Hematopoietic multipotent progenitor cell treated with erythropoietin and hydrocortisone succinate and interleukin-3 and kit ligand, for 6 days (in vitro differentiated cells): ENCODE measurements at places on chromosomes 3 and 15.

GRCh38 chr3:104878395-104878794 is 488.3 kb upstream of the ALCAM start:
- DNase-seq: peak; percentile 1

- DNase-seq: no peak
Observed at GRCh38 chr3:43531835-43532234, 90.0 kb downstream of the ANO10 start.

DNA sequence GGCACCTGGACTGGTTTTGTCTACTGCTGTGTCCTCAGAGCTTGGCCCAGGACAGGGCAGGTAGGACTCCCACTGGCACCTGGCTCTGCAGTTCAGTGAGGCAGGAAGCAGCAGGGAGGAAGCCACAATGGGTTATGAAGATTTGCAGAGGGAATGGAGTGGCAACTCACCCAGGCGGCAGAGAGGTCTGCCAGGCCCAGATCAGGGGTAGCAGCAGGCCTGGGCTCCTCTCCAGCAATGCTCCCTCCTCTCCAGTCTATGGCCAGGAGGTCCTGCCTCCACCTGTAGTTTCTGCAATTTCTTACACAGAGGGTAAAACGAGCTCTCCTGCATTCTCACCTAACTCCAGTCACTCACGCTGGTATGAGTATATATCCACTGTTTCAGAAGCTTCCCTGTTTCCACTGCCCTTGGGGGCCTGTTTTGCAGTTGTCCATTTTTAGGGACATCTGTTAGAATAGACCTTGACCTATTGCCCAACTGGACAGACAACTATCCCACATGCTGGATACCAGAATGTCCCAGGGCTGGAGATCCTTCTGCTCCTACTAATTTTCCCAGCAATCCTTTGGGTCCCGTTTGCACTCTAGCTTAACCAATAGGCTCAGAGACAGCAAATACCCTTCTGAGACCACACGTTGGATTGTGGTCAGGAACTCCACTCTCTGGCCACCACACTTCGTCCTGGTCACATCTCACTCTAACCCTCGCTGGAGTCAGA is 35.2 kb downstream of the HMCES start:
- peak; percentile 33 for DNase-seq

GRCh38 chr15:84151205-84151931 is 84.2 kb upstream of the GOLGA6L4 start:
- DNase-seq: no peak

DNA sequence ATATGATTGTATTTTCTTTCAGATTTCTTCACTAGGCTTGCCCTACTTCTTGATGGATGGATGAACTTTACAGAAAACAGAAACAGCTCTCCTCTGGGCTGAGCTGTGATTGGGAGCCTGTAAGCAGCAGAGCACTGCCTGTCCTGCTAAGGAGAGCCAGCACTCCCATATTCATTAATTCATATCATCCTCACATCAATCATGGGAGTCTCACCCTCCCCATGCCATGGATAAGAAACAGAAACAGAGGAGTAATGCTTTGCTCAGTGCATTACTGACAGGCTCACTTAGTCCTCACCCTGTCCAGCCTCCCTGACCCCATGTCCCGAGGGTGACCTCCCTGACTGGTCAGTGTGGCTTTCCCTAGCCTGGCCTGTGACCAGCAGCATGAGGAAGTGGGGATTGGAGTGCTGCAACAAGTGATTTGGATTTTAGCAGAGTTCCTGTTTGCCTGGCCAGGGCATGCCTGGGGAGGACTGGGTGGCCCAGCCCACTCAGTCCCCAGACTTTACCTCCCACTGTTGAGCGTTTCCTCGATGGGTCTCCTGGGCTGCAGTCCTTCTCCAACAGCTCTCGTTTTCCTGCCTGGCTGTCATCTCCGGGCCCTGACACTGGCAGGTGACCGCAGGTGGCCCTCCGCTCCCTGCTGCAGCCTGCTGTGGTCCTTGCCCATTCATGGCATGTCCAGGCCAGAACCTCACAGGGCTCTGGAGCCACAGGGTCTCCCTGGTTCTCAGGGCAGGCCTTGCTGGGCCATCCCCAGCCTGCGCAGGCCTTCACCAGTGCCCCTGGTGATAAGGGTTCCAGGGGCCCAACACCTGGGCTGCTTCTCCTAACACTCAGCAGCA is 1.3 kb upstream of the TMIE start:
- DNase-seq: no peak

DNA sequence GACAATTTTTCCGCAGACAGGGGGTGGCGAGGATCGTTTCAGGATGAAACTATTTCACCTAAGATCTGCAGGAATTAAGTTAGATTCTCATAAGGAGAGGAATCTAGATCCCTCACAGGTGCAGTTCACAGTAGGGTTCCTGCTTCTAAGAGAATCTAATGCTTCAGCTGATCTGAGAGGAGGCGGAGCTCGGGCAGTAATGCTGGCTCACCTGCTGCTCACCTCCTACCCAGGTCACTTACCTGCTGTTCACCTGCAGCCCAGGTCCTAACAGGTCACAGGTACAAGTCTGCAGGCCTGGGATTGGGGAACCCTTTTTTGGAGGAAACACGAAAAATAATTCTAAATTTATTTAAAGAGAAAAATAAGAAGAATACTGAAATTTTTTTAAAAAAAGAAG is 406.8 kb downstream of the MCTP2 start:
- no peak for DNase-seq

GRCh38 chr3:56525291-56525690 is 31.7 kb upstream of the CCDC66 start:
- no peak for DNase-seq

DNA sequence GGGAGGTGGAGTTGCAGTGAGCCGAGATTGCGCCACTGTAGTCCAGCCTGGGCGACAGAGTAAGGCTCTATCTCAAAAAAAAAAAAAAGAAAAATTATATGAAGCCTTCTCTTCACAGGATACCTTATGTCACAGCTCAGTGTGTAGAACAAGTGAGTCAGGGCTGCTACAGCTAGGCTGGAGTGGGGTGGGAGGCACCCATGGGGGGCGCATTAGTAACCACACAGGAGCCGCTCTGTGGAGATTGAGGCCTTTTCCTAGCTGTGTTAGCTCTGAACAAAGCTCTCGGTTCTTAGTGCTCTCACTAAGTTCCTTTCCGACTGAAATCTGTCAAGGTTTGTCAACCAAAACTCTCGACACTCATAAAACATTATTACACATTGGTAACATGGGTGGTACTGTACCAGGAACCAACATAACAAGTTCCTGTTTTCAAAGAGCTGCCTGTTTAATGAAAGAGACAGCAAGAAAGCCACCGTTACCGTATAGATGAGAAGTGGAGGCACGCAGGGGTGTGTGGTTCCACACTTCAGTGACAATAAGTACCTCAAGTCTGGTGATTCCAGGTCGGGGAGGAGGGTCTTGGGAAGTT is 4.5 kb downstream of the LRRC31 start:
- peak; percentile 56 for DNase-seq

DNA sequence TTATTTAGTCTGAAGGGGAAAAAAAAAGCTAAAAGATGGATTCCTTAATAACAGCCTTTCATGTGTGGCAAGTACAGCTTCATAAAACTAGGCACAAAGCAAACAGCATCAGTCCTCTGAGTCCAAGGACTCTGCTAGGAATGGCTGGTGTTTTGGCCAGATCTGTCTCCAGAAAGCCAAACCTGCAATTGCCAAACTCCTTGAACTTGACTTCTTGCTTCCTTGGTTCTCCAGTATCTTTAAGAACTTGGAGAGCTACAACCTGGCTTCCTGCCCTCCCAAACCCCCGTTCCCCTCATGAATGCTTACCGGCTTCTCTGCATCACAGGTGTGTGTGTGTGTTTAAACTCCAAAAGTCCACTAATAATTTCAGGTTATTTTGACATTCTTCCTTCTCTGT is 1.6 kb upstream of the PLOD2 start:
- no peak for DNase-seq

GRCh38 chr3:183586477-183586876 is 31.0 kb upstream of the KLHL6 start:
- no peak for DNase-seq

GRCh38 chr3:16604433-16604832 is 790 bp downstream of the DAZL start:
- DNase-seq: no peak

- DNase-seq: no peak
Observed at GRCh38 chr3:106575029-106575428, 706.2 kb upstream of the CBLB start.

- DNase-seq: peak; percentile 39
Observed at GRCh38 chr3:11717768-11718636, 74.3 kb upstream of the VGLL4 start.

GRCh38 chr3:125120379-125121122 is 64.8 kb upstream of the HEG1 start:
- DNase-seq: no peak

GRCh38 chr15:73593304-73594074 is 39.7 kb downstream of the NPTN start:
- DNase-seq: peak; percentile 69

DNA sequence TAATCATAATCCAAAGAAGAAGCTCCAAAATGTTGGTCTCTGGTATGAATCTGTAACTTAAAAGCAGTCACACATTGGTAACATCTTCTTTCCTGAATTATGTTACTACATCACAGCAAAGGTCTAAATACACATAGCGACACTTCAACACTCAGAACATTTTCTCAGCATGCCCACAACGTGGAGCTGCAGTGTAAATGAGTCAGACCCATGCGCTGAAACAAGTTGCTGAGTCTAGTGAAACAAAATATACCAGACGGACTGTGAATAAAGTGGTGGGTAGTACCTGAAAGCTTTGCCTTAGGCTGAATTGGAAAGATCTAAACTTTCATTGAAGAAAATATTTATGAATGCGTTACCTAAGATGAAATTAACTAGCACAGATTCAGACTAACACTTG is 33.2 kb upstream of the GOLGA8B start:
- DNase-seq: no peak

DNA sequence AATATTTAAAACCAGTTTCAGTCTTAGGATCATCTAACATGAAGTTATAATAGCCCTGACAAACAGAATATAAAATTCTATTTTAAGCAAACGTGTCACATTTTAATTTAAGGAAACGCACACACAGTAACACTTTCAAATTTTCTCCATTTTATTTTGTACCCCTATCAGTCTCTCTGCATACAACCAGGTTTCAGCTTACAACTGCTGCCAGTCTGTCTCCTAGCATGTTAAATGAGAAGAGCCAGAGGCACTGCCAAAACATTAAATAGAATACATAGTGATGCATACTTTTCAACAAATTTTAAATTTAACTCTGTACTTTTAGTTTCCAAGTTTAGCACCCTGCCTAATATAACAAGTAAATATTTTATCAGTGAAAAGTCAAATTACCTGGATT is 60.8 kb downstream of the UACA start:
- no peak for DNase-seq

DNA sequence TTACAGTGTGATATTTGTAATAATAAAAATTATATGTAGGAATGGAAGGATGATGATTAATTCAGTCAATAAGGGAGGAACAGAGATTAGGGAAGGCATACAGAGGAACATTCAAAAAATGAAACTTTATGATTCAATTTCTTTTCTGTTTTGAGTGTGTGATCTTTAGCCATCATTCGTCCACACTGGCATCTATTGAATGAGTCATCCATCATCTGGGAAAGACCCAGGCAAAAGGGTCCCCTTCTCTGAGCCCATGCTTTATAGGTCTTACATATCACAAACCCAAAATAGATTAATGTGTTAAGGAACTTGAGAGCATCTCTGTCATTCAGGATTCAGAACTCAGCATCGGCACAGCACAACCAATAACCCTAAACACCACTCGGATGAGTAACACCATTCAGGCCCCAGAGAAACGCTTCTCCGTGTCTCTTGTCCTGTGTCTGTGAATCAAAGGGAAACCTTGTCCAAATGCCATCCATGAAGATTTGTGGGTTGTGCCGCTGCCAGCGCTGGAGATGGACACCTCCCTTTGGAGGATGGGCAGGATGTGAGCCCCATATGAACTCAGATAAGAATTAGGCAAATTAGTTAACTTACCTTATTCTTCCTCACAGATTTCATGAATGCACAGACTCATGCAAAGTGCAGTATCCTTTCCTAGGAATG is 21.7 kb upstream of the TPM1 start:
- DNase-seq: no peak

GRCh38 chr3:179376474-179376873 is 29.0 kb downstream of the MFN1 start:
- DNase-seq: peak; percentile 62

DNA sequence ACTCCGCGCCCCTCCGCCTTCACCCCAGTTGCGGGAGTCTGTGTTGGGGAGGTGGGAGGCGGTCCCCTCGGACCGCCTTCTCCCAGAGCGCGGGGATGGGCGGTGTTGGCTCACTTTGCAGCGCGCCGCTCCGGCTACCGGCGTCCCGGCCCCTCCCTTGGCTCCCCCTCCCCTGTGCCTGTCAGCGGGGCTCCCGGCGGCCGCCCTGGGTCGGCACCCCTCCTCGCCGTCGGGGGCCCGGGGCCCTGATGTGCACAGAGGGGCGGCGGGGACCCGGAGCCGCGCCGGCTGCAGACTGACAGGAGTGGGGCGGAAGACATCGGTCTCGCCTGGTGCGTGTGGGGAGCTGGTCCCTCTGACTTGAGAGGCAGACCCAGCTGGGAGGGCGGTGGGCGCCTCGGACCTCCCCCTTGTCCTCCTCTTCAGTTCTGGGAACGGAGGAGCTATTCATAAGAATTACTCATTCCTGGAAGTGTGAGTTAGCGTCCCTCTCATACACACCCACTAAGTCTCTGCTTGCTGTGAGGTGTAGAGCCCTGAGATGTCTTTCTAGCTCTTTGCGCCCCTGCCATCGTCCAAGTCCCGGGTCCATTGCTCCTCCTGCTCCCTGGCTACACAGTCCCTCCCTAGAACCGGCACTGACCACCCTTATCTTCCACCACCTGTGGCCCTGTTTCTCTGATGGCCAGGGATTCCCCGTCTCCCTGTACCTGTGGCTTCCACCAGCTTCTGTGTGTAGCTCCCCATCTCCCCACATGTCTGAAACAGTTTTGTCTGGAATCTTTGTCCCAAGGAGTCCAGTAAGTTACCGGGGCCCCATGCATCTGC is 42.3 kb upstream of the ROPN1 start:
- DNase-seq: no peak

- no peak for DNase-seq
Observed at GRCh38 chr15:62547584-62547983, 382.5 kb upstream of the C2CD4B start.

DNA sequence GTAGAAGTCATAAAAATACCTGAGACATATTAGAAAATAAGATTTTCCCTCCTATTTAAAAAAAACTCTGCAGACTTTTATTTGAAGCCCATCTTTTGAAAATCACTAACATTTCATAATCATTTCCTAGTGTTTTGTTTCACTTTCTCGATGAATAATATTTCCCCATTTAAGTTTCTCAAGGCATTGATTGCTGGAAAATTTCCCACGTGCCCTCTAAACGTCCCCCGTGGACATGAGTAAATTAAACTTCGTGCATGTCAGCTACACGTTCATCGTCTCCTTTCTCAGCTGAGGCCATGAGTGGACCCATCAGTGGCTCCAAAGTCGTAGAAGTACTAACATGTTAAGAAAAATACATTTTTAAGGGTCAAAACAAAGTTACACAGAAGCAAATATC is 2.0 kb upstream of the TM2D3 start:
- DNase-seq: no peak

- peak; percentile 91 for DNase-seq
Observed at GRCh38 chr3:128993461-128994172, at the start of gene CFAP92. TSS of gene CFAP92 (minus strand) at chr3:128994076. CDS start at chr3:128993304, 772 bp downstream.
